ENCODE measurements at places on chromosomes 7 and 10.

DNA sequence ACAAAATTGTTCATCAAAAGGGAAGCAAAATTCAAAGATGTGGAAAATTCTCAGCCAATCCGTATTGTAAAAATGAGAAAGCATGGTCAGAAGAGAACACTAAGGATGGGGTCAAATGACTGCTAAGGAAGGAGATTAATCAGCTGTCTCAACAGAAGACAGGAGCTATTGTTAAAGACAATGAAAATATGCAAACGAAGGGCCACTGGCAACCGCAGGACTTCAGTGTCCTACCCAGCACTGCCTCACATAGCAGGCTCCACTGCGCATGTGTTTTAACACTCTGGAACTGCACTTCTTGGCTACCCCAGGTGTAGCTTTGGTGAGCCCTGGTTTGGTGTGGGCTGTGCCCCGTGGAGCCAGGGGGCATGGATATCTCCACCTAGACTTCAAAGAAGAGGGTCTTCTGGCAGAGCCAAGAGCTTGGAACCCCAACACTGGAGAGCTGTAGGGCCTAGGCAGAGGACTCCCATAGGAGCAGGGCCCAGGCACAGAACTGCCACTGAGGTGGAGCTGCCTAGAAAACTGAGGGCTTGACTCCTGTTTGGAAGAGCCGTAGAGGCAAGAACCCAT lies 176.2 kb upstream of the GDF10 start:
- no peak for DNase-seq

DNA sequence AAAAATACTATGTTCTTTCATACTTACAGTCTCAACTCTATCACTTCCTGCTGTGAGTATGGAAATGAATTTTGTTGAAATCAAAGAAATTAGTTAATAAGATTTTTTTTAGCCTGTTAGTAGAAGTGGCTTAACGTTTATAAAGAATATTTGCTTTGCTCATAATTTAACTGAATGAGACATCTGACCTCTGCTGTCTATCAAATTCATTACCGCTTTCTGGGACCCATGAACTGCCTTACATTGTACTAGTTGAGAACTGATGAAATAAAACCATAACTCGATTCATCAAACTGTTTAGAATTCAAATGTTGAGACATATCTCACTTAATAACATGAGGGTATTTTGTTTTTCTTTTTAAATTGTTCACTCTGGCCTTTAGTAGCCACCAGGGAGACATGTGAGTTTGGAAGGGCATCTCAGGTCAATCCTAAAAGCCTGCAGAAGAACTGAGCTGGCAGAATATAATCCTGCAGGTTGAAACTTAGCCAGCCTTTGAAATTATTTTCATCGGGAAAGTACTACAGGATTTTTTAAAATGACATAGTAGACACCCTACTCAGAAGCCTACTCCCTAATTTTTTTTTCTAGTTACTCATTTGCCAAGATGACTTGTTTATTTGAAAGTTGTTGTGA lies 78.7 kb downstream of the KIAA1217 start:
- DNase-seq = no peak

DNA sequence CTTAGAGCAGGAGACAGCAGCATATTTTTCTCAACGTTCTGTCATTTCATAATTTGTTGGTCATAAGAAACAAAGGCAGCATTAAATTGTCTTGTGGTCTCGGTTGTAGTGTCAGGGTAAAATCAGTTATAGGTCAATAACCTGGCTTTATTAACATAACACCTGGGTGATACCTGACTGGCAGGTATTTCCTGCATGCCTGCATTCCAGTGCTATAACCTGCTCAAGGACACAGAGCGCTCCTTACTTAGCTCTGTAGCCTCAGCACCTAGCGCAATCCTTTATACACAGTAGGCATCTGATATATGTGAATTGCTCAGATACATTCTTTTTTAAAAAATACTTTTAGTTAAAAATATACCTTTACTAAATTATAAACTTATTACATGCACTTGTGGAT lies 38.9 kb upstream of the PRKG1 start:
- DNase-seq = no peak

DNA sequence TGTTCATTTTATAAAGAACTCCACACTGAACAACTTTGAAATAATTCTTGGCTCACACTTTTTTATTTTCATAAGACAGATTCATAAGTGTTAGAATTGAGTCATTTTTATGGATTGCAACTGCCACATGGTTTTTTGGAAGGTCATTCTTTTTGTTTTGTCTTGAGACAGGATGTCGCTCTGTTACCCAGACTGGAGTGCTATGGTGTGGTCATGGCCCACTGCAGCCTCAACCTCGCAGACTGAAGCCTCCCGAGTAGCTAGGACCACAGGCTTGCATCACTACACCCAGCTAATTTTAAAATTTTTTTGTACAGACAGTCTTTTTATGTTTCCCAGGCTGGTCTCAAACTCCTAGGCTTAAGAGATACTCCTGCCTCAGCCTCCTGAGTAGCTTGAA lies 20.3 kb downstream of the BMS1 start:
- no peak for DNase-seq

- DNase-seq = no peak
Measured at GRCh38 chr10:60234551-60234950, 155.1 kb downstream of the ANK3 start.

GRCh38 chr10:60130130-60130579 lies 223.8 kb upstream of the CCDC6 start:
- no peak for DNase-seq

GRCh38 chr7:132677918-132678317 lies 101.6 kb upstream of the PLXNA4 start:
- DNase-seq = no peak

DNA sequence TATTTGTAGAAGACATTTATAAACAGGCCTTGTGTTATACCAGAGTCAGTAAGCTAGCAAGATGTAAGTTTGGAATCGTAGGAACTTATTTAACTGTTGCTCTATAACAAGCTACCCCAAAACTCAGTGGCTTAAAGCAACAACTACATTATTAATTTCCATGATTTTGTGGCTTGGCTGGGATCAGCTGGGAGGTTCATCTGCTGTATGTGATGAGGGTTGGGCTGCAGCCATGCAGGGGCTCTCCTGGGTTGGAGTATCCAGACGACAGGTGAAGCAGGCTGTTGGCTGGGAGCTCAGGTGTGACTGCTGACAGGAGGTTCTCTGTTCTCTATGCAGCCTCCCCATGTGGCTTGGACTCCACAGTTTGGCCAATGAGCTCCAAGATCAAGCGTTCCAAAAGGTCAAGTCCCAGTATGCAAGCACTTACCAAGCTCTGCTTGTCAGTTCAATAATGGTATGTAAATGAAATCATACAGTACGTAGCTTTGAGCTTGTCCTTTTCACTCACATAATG lies 52.4 kb downstream of the GPR26 start:
- no peak for DNase-seq

- DNase-seq = peak; percentile 62
Measured at GRCh38 chr7:3092468-3092867, 48.8 kb upstream of the CARD11 start.

- no peak for DNase-seq
Measured at GRCh38 chr7:102317231-102318059, 30.8 kb downstream of the SH2B2 start.

All from stimulated activated CD4-positive, alpha-beta T cell treated with anti-CD3 and anti-CD28 coated beads, Interleukin-12 subunit alpha, Interleukin-12 subunit beta, amount 100 ng/mL, for 48 hours (primary cell).